ENCODE measurements at places on chromosomes 2 and 18.

- no peak for DNase-seq
Measured at GRCh38 chr18:56921896-56922480, 224.9 kb upstream of the BOD1L2 start.

DNA sequence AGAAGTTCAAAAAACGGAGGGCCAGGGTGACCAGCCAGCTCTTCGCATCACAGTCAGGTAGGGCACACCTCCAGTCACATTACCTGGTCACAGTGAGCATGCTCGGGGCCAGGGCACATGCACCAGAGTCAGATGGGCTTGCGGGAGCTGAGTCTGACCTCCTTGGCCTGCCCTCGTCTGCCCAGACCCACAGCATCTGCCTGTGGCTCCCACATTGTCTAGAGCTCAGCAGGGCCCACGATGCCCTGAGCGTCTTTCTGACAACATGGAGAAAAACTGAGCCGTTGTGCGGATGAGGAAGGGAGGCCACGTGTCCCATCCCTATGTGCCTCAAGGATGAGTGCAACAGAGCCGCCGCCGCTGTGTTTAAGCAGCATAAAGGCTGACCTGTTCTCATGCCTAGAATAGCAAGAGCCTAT is 37.6 kb downstream of the CRACDL start:
- DNase-seq: no peak

- peak; percentile 31 for DNase-seq
Measured at GRCh38 chr2:75130171-75130570, 69.1 kb downstream of the TACR1 start.

DNA sequence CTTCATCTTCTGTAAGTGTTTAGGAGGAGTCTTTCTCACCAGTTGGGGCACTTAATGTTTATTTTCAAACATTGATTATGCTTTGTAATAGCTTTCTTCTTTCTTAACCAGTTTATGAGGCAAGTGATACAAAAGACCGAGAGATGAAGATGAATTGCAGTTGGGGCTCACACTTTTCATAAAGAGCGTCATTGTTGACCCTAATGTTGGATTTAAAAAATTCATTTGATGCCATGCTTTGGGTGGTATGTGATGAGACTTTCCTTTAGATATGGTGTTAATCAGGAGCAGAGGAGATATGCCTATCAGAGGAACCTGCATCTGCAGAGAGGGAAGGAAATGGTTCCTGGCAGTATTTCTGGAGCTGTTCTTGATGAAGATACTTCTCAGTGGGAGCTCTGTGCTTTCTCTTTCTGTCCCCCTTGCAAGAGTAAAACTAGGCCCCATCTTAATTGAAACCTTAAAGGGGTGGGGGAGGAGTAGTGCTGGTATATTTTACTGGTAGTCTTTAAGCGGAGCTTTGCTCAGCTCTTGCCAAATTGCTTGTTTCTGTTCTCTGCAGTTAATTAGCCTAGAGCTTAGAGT is 2.3 kb downstream of the EML4 start:
- DNase-seq: peak; percentile 29
